ENCODE measurements at places on chromosomes 11 and 22.

DNA sequence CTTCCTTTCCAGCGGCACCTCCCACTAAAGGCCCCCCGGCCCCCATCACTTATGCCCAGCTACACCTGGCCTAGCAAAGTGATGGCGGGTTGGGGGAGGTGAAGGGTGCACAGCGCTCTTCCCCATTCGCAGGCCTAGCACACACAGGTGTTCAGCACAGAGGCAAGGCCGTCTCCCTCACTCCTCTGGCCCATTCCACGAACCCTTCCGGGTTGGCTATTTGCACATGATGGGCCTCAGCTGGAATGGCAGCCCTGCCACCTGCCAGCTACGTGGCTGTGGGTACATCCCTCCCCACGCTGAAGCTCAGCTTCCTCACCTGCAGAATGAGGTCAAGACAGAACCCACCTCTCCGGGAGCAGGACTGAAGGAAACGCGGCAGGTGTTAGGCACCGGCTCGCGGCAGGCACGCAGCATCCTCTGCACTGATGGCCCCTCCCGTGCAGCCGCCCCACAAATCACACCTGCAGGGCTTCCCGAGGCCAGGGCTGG, 4.8 kb downstream of the KIAA0930 start:
- no peak for DNase-seq

DNA sequence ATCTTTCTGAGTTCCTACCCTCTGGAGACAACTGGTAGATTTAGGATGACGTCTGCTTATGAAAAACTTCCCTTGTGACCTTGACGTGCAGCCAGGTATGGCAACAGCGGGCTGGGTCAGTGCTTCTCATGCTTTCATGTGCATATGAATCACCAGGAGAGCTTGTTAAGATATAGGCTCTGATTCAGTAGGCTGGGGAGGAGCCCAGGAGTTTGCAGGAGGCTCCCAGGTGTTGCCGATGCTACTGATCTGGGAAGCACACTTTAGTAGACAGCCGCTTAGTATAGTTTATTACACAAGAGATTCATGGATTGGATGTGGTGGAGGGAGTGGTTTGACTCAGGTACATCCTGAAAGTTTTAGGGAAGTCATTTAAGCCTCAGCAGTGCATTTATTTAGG, 23.8 kb downstream of the DIXDC1 start:
- no peak for DNase-seq

DNA sequence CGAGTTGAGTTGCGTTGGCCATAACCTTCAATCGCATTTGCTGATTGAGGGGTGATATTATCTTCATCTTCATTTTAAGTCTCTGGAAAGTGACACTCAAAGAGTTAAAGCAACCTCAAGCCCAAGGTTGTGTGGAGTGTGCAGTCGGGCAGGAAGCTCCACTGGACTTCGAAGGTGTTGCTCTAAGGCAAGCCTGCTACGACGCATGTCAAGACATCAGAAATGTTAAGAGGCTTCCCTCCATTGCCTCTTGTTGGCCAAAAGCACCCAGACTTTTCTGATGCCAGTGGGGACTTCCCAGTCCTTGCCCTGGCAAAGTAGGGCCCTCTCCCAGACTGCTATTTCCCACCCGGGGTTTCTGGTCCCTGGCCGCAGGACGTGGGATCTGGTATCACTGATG, 23.6 kb upstream of the SCGB1D1 start:
- DNase-seq = no peak

DNA sequence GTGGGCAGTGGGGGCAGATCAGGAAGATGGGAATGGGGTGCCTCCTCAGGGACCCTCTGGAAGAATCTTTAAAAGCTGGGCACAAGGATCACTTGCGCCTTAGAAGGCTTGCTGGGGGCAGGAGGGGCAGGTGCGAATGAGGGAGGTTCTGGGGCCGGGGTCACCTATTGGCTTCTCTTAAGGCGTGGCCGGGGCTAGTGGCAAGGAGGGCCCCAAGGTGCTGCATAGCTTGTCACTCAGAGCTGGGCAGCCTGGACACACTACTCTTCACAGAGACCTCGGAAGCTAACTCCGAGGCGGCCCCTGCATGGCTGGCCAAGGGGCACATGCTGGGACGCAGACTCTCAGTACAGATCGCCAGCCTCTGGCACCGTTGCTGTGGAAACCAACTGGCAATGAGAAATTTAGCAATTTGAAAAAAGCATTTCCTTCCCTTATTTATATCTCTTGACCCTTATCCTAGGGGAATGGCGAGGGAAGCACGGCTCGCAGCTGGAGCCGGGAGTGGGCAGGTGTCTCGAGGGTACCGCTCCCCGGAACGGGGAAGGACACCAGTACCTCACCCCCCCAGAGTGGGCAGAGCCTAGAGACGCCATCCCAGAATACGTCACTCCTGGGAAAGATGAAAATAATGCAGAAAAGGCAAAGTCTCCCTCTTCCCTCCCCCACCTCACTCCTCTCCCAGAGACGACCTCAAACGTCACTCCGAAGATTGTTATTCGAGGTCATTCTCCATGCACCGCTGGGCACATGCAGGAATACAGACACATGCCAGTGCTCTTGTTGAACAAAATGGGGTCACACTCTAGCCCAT, 188.1 kb downstream of the CTTN start:
- no peak for DNase-seq

DNA sequence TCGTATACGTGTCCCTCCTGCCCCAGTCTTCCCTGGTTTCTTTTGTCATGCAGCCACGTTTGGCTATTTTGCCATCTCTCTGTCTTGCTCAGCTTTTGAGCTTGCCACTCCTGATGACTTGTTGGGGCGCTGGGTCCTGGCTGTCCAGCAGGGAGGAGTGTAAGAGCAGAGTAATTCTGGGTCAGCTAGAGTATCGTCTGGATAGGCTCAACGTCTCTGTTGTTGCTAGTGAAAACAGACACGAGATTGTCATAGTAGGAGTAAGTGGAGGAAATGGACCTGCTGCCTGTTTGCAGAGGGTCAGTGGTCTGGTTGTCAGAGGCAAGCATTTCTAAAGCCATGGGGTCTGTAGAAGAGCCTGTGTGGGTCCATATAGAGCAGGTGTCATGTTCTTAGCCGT, 83.0 kb downstream of the PPP6R3 start:
- no peak for DNase-seq

DNA sequence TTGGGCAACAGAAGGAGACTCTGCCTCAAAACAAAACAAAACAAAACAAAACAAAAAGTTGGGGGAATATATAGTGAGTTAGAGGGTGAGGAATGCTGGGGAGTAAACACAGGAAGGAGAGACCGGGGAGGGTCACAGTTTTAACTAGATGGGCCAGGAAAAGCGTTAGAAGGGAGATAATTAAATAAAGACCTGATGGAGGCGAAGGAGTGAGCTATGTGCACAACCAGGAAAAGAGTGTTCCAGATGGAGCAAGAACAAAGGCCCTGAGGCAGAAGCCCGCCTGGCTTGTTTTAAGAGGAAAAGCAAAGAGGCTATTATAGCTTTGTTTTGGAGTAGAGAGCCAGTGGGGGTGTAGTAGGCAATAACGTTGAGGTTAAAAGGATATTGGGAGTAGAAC, 4.8 kb upstream of the PLA2G6 start:
- no peak for DNase-seq

DNA sequence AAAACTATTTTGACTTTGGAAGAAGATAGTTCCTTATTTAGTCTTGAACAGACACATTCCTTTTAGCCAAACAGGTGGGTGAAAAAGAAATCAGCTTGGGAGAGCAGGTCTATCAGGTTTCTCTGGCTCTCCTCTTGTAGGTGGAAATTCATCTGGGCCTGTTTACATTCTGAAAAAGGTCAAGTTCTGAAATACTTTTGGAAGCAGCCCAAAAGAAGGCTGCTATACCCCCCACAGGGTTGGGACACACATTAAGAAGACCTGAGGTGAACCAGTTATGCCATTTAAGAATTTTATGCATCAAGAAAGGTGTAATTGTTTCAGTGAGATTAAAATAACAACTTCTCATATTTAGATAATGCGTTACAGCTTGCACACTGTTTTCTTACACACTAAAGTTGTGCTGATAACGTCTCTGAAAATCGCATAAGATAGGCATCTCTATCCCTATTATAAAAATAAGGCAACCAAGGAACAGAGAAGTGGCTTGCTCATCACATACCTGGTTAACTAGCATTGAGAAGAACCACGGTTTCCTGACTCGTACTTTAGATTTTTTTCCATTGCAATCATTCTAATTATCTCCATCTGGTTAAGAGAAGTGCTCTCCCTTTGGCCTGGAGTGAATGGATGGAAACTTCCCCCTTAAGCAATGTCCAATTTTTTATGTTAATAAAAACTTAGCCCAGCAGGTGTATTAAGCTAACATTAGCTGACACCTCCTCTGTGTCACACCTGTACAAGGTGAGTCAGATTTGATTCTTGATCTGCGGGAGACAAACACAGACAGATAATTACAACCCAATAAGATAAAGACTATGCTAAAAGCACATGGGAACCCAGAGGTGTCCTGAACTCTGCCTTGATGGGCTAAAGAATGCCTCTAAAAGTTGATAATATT, 60.5 kb upstream of the UCP3 start:
- no peak for DNase-seq

DNA sequence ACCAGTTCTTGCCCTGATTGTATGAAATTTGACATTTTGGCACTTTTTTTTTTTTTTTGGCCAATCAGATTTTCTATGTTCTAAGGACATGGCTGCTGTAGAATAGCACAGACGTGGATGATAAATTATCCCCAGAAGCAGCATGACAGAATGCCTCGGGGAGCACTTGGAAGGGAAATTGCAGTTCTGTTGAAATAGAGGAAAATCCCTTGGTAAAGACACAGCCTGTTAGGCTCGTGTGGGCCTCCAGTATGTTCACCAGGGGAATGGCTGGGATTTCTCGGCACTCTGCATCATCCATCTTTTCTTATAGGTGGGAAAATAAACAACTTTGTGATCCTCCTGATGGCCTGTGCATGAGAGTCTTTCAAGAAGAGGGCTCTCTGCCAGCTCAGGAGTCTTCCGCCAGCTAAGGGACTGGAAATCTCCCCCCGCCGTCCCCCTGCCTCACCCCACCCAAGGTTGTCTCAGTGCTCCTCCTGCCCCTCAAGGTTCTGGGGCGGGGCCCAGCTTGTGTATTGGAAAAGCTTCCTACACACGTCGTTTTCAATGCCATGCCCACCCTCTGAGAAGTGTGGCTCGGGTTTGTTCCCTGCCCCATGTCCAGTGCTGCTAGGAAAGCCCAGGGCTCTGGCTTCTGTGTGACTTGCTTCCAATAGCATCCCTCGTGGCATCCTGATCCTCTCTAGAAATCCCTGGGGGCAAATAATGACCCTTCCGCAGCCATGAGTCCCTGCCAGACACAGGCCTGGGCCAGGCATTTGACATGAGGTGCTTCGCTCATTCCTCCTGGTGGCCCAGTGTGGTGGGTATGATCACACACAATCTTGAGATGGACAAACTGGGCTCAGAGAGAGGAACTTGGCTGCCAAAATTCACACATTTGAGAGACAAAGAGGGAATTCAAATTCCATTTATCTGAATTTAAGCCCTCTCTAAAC, 70.6 kb upstream of the ATXN10 start:
- no peak for DNase-seq

DNA sequence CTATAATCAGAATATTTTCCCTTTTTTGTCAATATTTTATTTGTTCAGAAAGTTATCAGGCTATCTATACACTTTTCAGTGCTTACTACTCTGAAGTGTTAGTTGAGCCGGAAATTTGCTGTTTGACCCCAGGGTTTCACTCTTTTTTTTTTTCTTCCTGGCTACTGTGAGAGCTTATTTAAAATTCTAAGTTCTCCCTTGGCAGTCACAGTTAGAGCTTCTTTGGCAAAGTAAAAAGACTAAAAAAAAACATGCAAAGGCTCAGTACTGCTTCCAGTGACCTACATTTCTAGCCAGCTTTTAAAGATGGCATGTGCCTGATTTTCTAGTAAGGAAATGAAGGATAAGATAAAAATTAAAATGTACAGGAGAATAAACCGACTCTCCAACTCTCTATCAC, 48.4 kb downstream of the ELP4 start:
- DNase-seq = no peak

DNA sequence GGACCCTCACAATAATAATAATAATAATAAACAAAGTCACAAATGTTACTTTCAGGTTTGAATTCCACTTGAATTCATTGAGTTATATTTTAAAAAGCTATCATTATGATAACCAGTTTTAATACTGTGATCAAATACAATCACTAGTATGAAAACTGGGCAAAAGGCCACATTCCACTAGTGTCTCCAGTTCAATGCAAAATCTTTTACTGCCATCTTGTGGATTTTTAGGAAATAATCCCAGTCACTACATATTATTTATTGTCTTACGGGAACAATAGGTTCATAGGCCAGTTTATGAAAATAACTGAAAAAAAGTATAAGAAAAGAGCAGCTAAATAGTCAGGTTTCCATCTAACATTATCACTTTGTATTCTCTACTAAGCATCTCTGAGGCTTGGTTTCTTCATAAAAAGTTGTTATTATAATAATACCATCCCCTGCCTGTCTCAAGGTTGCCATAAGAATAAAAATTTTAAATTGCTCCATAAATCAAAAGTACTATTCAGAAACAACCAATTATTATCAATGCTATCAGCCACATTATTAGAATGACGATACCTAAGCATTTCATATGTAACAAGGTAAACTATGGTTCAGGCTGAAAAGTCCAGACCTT, 533.9 kb upstream of the CCDC90B start:
- no peak for DNase-seq

DNA sequence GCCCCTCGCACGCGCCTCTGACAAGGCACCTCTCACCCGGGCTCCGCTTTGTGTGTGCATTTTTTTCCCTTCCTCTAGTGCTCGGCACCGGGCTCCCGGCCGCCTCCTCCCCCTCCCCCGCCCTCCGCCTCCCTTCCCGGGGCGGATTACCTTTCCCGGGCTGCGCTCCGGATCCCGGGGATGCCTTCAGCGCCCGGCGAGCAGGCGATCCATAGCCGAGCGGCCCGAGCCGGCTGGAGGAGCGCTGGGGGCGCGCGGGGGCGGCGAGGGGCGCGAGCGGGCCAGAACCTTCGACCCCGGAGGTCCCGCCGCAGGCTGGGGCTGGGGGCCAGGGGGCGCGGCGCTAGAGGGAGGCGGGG, 282 bp downstream of the MPPED2 start:
- no peak for DNase-seq

DNA sequence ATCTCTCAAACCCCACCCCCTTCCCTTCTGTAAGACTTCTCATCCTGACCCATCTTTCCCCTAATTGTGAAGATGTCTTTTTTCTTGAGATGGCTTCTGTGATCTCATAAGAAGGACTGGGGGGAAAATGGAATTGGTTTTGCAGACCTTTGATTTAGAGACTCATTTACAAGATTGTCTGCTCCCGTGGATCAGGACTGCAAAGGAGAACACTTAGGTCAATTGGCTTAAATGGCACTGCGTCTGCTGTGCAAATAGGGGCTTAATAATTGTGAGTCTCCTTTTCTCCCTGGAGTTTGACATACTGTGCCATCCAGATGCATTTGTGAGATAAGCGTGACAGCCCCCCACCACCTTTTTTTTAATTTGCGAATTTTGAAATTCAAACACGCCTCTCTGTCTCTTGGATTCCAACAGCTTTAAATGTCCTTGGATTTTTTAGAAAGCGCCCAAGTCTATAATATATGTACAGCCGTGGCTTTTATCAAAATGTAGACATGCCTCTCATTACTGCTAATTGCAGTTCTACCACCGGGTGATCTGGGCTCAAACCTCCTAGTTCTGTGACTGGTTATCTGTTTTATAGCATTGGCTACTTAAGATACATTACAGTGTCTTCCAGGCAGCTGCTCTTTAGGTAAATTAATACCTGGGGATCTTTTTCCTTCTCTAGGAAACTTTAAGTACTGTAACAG, 150.0 kb downstream of the DBX1 start:
- DNase-seq = no peak

- DNase-seq = no peak
These were observed 970 bp downstream of the OR5B21 start for GRCh38 chr11:58506935-58507334.
